Cardiac muscle cell (in vitro differentiated cells and primary cell): ENCODE measurements at places on chromosomes 11 and 22.
A peak's percentile ranks its signal among the peaks of the same experiment; 100 is the strongest.

- peaks cover 18% of the 10 kb centered on the region for H3K36me3 ChIP-seq
- DNase-seq: no peak
- no peak overlapping the region for H3K4me3 ChIP-seq
- H3K4me1 ChIP-seq: no peaks in the 10 kb centered on the region
- no peaks in the 10 kb centered on the region for H3K27me3 ChIP-seq
- no peak overlapping the region for H3K27ac ChIP-seq
These were observed 38.9 kb downstream of the CABIN1 start for GRCh38 chr22:24049978-24050377.

- DNase-seq: no peak
- H3K36me3 ChIP-seq: no peaks in the 10 kb centered on the region
- H3K27ac ChIP-seq: no peak overlapping the region
These were observed 62.3 kb downstream of the NRXN2 start for GRCh38 chr11:64660706-64661105.

DNA sequence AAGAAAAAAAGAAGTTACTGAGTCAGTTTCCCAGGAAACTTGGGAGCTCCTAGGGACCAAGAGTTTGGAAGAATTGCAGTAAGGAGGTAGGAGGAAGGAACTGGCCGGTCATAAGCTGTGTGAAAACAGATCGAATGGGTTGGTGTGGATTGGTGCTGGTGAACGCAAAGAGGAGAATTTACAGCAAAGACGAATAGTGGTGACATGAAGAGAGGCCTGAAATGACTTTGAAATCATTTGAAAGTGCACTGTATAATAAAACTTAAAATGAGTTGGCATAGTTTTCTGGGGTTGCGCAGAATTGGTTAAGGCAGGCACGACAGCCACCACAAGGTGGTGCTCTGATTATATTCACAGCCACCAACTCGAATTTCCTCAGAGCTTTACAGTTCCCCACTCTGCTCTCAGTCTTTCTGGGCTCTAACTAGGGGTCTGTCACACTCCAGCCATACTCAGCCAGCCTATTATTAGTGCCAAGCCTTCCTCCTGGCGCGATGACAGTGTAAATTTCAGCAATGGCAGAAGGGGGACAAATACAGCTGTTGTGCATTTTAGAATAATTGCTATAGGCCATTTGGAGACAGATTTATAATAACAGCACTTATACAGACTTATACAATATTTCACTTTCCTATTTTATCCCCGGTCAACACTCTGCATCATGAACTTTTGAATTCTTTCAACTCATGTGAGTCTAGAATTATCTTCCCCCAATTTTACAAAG lies 8.3 kb upstream of the HTR3B start:
- peaks cover 34% of the 10 kb centered on the region for H3K4me1 ChIP-seq
- peak; percentile 84 for DNase-seq
- H3K36me3 ChIP-seq: no peaks in the 10 kb centered on the region
- H3K27me3 ChIP-seq: no peaks in the 10 kb centered on the region

GRCh38 chr11:118705111-118705741 lies 25.8 kb upstream of the TREH start:
- H3K4me3 ChIP-seq: no peak overlapping the region
- H3K36me3 ChIP-seq: no peaks in the 10 kb centered on the region

- no peaks in the 10 kb centered on the region for H3K36me3 ChIP-seq
- no peak overlapping the region for H3K27ac ChIP-seq
- H3K4me3 ChIP-seq: peak overlapping the region; percentile 82
- H3K27me3 ChIP-seq: no peaks in the 10 kb centered on the region
- H3K4me1 ChIP-seq: peaks cover 10% of the 10 kb centered on the region
These were observed 2.0 kb downstream of the PDGFD start for GRCh38 chr11:104161751-104162450.
